AG08395 (cell line): ENCODE measurements at places on chromosomes 1 and 21.

DNA sequence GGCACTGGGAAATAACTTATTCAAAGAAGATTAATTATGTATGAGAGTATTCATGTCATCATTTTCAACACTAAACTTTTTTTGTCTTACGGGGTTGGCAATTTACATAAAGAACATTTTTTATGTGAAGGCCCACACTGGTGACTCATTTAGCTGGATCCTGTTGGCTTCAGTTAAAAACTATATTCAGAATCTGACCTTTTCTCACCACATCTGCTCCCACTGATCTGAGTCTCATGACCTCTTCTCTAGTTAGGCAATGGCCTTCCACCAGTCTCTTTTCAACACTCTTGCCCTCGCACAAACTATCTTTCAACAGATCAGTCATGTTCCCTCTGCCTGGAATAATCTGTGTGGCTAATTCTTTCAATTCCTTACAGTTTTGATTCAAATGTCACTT lies 53.4 kb downstream of the TMPRSS15 start:
- peak; percentile 29 for DNase-seq

DNA sequence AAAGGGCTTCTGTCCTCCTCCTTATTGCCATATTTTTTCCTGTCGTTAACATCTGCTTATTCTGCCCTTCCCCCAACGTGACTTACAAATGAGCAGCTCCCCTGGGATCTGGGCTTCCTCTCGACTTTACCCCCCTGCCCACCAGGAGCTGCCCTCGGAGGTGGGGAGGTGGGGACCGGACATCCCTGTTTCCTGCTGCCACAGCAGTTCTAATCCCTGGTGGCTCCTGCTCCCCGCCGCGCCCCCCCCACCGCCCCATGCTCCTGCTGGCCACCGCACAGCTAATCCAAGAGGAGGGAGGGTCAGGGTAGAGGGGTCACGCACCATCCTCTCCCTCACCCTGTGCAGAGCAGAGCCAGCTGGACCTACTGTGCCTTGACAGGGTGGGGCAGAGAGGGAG lies 4.4 kb upstream of the SLC27A3 start:
- DNase-seq = no peak

DNA sequence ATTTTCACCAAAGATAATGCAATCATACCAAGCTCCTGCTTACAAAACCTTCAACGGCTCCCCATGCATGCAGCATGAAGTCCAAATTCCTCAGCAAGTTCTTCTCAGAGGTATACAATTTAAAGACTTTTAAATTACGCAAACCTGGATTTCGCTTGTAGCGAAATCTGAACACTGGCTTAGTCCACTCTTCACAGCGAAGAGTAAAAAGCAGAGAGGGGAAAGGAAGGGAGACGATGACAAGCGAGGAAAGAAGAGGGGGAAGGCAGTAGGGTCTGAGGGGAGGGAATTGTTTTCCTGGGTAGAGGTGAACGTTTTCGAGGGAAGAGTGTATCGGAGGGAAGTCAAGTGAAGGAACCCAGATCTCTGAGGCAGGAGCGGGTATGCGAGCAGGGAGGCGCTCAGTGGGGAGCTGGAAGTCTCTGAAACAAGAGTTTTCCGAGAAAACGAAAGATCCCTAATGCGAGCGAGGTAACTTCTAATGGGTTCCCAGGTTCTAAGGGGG lies 790 bp downstream of the TESK2 start:
- DNase-seq = peak; percentile 30

DNA sequence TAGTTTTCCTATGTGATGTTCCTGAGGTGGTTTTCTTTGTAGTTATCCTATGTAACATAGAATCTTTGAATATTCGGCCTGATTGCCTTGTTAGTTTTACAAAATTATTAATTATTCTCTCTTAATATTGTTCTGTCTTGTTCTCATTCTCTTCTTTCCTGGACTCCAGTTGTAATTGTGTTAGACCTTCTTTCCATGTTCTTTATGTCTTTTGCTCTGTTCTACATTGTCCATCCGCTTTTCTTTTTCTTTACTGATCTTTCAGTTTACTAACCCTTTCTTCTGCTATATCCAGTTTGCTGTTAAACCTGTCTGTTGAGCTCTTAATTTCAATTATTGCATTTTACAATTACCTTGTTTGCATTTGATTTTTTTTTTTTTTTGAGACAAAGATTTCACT lies 89.3 kb downstream of the PEX14 start:
- no peak for DNase-seq

DNA sequence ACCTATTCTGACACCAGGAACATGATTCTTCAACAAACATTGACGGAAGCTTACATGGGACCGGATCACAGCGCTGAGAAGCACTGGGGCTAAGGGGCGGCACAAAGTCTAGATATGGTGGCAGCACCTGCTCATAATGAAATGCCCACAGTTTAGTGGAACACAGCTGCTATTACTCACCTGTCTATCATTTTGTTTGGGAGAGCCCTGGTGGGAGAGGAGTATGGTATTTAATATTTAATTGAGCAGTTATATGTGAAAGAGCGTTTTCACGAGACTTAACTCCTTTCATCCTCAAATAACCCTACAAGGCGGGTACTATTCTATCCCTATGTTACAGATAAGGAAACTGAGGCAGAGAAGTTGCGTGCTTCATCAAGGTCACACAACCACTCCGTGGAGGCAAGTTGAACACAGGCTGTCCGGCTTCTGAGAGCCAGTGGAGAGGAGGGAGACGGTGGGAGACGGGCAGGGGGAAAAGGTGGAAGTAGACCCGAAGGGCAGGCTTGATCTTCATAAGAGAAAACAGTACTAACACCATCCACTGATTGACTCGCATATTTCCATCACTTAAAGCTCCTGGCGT lies 790 bp upstream of the TSNAX start:
- no peak for DNase-seq

DNA sequence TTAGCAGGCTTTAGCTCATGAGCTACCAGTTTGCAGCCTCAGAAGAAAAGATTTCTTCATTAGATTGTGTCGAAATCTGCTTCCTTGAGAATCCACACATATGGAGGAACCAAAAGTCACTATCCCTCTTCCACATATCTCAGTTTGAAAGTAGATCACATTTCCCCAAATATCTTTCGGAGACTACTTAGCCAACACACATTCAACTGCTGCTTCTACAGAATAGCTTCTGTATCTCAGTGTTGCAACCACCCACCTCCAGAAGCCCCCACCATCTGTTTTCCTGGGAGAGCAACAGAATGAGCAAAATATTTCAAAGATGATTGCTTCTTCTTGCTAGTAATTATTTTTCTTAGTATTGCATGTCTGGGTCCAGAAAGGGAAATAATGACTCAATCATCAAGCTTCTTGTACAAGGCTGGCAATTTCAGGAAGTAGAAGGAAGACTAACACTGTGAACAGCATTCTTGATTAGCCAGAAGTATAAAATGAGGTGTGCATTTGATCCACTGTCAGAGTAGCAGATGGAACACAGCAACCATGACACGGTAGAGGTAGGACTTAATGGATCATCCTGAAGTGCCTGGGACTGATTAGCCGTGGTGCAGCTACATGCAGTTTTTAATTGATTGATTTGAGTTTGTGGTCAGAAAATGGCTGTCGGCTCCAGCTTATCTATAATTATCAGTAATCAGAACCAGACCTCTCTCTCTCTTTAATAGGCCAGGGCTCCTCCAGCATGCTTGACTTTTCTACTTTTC lies 24.9 kb downstream of the ZC3H11B start:
- DNase-seq = peak; percentile 34

DNA sequence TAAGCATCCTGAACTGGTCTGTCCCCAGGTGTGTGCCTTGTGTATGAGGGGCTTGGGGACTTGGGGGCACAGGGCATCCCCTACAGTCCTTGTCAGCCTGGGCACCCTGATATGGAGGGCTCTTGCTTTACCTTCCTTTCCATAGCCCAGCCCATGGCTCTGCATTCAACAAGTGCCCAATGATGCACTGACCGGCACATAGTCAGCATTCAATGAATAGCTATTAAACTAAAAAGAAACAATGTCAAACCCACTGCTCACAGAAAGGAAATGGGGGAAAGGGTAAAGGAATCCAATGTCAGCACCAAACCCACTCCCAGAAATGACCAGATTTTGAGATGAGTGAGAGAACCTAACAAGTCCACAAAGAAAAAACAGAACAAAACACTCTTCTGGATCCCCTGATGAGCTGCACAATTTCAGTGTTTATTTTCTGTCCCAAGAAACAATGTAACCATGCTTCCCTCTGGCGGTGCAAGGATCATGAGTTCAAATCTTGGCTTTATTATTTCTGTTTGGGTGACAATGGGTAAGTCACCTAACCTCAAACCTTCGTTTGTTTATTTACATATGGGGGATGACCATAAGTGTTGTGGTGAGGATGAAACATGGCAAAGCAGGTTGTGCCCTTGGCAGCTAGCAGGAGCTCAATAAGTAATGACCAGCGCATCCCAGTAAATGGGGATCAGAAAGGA lies 22.0 kb downstream of the SYT6 start:
- no peak for DNase-seq

GRCh38 chr21:28391938-28392849 lies 600.5 kb downstream of the LTN1 start:
- no peak for DNase-seq

GRCh38 chr21:36125512-36126207 lies 9.2 kb upstream of the CBR3 start:
- DNase-seq = peak; percentile 58

DNA sequence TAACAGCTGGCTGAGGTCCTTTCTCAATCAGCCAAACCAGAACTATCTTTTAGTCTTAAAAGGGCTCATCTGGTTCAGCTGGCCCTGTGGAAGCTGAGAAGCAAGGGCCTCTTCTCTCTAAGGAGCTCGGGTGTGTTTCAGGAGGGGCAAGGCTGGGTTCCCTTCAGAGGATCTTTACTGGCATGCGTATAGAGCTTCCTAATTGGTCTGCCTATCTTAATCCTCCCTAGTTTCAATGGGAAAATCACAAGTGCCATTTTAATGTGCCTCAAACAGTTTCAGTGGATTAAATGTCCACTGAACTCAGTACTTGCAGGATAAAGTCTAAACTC lies 81.5 kb upstream of the LBR start:
- DNase-seq = no peak

DNA sequence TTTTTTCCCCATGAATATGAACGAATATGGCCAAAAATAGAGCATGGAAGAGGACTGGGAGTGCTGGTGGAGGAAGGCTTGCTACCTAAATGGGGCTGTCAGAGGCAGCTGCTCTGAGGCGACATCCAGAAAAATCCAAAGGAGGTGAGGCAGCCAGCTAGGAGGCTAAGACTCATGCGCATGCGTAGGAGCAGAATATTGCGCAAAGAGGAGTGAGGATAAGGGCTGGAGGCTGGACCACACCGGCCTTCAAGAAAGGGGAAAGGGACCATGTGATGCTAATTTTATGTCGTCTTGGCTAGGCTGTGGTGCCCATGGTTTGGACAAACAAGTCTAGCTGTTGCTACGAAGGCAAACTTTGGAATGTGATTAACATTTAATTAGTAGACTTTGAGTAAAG lies 30.5 kb downstream of the HEYL start:
- DNase-seq = no peak

GRCh38 chr1:48841461-48841860 lies 64.8 kb upstream of the BEND5 start:
- no peak for DNase-seq

- DNase-seq = no peak
Measured at GRCh38 chr1:83976920-83977319, 22.0 kb downstream of the TTLL7 start.
